Pons (tissue), 1 donor: ENCODE measurements at places on chromosomes 5 and 9.

- no peak for DNase-seq
These were observed 36.3 kb upstream of the BASP1 start for GRCh38 chr5:17180864-17181723.

GRCh38 chr5:71596169-71596568, 9.0 kb downstream of the MCCC2 start:
- DNase-seq, result no peak

DNA sequence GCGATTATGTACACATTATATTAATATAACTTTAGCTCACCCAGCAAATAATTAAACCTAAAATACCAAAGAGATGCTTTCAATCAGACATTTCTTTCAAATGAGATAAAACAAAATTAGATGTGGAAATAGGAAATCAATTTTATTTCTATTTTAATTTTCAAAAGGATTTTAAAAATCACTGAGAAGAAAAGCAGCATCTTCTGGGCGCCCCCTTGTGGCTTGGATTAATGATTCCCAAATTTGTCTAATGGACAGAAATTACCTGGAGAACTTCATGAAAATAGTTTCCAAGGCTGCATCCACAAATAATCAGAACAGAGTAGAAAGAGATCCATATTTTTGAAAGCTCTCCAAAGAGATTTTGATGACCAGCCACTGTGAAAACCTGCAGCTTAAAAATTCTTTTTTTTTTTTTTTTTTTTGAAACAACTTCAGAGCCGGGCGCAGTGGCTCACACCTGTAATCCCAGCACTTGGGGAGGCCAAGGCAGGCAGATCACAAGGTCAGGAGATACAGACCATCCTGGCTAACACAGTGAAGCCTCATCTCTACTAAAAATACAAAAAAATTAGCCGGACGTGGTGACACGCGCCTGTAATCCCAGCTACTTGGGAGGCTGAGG, 50.9 kb upstream of the CEMIP2 start:
- DNase-seq, result no peak

- peak; percentile 74 for DNase-seq
These were observed 129.8 kb downstream of the SLC12A2 start for GRCh38 chr5:128213340-128213739.

DNA sequence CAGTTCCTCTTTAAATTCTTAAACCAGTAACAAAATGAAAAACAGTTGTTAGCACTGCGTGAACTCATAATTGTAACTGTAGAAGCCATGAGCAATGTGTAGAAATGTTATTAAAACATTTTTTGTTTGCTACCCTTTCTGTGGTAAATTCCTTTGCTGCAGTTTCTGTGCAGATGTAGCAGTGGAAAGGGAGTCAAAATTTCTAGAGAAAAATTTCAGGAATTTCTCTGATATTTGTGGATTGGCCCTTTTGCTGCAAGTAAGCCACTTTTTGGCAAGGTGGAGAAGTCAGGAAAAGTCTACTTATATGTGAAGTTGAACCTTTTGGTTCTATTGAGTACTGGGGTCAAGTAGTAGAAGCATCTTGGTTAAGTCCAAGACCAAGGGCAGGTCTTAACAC, 10.1 kb downstream of the FBXL7 start:
- no peak for DNase-seq

GRCh38 chr5:82320966-82321365, 42.8 kb upstream of the RPS23 start:
- DNase-seq, result no peak
